ENCODE measurements at places on chromosomes 3 and 15.
A peak's percentile ranks its signal among the peaks of the same experiment; 100 is the strongest.

- DNase-seq = peak; percentile 51
- no peaks in the 10 kb centered on the region for H3K27me3 ChIP-seq
- H3K4me1 ChIP-seq = no peaks in the 10 kb centered on the region
These were observed 19.9 kb downstream of the UBR1 start for GRCh38 chr15:43085921-43086320.

DNA sequence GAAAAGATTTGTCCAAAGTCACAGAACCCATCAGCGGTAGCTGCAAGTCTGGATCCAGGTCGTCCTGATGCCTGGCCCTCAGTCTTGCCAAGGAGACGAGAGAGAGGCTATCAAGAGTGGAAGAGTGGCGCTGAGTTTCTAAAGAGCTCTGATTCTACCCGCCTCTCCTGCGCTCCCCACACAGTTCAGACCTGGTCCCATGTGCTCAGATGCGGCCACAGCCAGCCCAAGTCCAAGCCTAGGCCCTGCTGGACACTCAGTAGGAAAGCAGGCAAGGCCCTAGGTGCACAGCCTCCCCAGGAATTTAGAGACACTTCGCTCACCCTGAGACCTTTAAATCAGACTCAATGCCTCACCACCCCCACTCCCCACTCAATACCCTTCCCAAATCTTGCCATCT is 32.4 kb downstream of the CCDC12 start:
- DNase-seq = no peak
- no peak overlapping the region for H3K4me3 ChIP-seq
- no peaks in the 10 kb centered on the region for H3K27me3 ChIP-seq
- H3K27ac ChIP-seq = peak overlapping the region; percentile 95
- peaks cover 83% of the 10 kb centered on the region for H3K4me1 ChIP-seq

- no peak for DNase-seq
- no peaks in the 10 kb centered on the region for H3K27me3 ChIP-seq
- H3K4me1 ChIP-seq = no peaks in the 10 kb centered on the region
- H3K4me3 ChIP-seq = no peak overlapping the region
- no peak overlapping the region for H3K27ac ChIP-seq
These were observed 43.2 kb downstream of the GOLGA8S start for GRCh38 chr15:23397779-23398178.

GRCh38 chr3:48157202-48157840 is 30.9 kb downstream of the CDC25A start:
- peaks cover 21% of the 10 kb centered on the region for H3K36me3 ChIP-seq
- H3K4me3 ChIP-seq = no peak overlapping the region
- DNase-seq = peak; percentile 26
- H3K27ac ChIP-seq = no peak overlapping the region
- H3K4me1 ChIP-seq = no peaks in the 10 kb centered on the region

DNA sequence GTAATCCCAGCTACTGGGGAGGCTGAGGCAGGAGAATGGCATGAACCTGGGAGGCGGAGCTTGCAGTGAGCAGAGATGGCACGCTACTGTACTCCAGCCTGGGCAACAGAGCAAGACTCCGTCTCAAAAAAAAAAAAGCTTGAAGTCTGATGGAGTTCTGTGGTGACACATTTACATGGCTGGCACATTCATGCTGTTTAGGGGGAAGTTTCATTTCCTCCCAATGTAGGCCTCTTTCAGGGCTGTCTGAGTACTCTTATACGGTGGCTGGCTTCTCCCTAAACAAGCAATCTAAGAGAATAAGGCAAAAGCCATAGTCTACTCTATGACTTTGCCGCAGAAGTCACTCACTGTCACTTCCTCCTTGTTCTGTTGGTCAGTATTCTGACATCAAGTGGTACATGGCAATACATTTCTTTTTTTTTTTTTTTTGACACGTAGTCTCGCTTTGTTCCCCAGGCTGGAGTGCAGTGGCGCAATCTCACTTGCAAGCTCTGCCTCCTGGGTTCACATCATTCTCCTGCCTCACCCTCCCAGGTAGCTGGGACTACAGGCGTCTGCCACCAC is 41.2 kb downstream of the OIP5 start:
- no peak for DNase-seq
- no peaks in the 10 kb centered on the region for H3K4me1 ChIP-seq
- peaks cover 39% of the 10 kb centered on the region for H3K36me3 ChIP-seq

DNA sequence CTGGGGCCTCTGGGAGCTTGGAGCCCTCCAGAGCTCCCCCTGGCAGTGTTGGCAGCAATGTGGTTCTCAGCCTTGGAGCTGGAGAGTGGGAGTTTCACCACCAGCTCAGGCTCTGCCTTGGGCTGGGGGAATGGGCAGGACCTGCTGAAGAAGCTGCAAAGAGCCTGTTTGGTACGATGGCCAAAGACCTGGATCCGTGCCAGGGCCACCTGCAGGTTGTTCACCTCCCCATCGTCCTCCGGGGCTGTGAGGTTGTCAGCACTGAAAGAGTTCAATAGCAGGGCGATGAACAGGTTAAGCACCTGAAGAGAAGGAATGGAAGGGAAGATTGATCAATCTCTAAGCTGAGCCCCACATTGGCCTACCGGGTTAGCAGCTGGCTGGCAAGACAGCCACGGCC is 77.3 kb upstream of the SCN5A start:
- no peaks in the 10 kb centered on the region for H3K27me3 ChIP-seq
- DNase-seq = no peak
- H3K27ac ChIP-seq = no peak overlapping the region
- H3K4me3 ChIP-seq = no peak overlapping the region

DNA sequence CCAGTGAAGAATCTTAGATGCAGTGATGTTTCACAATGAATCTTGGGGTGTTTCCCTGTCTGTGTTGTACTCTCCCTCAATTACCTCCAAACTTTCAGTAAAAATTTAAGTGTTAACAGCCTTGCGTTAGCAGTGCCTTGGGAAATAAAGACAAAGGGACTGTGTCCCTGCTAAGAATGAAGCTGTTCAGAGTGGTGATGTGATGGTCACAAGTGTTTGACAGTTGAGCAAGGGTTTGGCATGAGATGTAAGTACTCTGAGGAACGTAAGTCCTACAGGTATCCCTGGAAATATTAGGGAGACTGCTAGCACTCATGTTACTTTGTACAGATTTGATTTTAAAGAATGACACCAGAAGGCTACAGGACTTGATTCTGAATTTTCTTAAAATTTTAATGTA is 304.3 kb upstream of the DPH6 start:
- H3K4me3 ChIP-seq = no peak overlapping the region
- DNase-seq = no peak
- H3K27ac ChIP-seq = no peak overlapping the region

- peak overlapping the region; percentile 99 for H3K27ac ChIP-seq
- H3K36me3 ChIP-seq = no peaks in the 10 kb centered on the region
- DNase-seq = no peak
- H3K4me3 ChIP-seq = no peak overlapping the region
- no peaks in the 10 kb centered on the region for H3K27me3 ChIP-seq
These were observed 10.7 kb downstream of the BMF start for GRCh38 chr15:40097968-40098476.

DNA sequence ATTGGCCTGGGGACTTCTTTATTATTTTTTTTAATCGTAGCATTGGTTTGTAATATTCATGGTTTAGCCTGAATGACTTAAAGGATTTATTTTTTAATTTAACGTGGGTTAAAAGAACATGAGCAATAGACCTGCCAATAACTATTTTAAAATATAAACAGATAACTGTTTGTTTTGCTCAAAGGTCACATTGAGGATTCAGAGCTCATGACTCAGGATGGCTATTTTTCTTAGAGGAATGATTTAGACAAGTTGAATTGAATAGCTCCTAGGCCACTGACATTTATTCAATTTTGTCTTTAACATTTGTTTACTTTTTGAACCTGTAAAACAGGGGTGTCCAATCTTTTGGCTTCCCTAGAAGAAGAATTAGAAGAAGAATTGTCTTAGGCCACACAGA is 68.5 kb downstream of the ITPR1 start:
- no peak for DNase-seq
- H3K36me3 ChIP-seq = no peaks in the 10 kb centered on the region
- H3K27me3 ChIP-seq = no peaks in the 10 kb centered on the region
- no peak overlapping the region for H3K4me3 ChIP-seq
- H3K4me1 ChIP-seq = no peaks in the 10 kb centered on the region

DNA sequence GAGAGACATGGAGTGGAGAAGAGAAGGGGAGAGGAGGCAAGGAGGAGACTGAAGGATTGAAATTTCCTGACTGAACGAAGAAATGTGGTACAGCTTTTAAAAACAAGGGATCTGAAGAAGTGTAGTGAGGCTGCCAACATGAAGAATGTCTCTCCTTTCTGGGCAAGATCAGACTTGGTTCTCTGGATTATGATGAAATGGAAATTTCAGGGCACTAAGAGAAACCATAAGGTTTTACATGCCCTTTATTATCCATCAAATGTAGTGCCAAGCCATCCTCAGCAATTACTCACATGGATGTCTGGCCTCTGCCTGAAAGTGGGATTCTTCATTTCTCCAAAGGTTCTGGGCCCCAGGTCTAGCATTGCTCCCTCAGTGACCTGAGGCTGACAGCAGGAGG is 77.6 kb upstream of the CCDC80 start:
- no peaks in the 10 kb centered on the region for H3K4me1 ChIP-seq
- H3K36me3 ChIP-seq = no peaks in the 10 kb centered on the region
- no peak overlapping the region for H3K27ac ChIP-seq
- H3K27me3 ChIP-seq = no peaks in the 10 kb centered on the region

DNA sequence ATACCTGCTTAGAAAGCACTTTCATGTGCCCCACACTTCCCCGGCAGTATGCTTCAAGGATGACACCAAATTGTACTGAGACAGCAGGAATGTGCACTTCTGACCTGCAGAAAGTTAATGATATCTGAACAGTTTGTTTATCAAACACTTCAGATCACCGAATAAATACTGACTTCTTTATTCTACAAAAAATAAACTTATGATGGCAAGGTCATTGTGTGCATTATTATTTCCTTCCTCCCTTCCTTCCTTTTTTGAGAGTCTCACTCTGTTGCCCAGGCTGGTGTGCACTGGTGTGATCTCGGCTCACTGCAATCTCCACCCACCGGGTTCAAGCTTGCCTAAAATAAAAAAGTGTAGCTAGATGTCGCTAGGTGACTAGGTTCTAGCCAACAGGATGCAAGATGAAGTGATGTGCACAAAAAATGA is 80.3 kb downstream of the FAIM start:
- H3K36me3 ChIP-seq = no peaks in the 10 kb centered on the region
- DNase-seq = no peak
- H3K4me3 ChIP-seq = no peak overlapping the region
- H3K4me1 ChIP-seq = peaks cover 8% of the 10 kb centered on the region
- H3K27ac ChIP-seq = no peak overlapping the region

DNA sequence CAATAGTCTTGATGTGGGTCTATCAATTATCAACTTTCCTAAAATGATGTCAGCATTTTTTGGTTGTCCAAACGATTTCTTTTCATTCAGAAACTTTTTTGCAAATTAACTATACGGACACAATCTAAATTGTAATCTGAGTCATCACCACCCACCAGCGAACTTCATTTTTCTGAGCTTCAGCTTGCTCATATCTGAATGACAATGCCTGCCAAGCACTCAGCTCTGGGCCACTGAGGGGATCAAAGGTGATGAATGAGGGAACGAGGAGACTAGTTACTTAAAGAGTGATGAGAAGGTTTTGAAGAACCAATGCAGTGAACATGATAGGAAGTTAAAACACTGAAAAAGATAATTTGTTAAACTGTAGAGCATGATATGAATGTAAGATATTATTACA is 14.9 kb upstream of the TBC1D23 start:
- no peak overlapping the region for H3K27ac ChIP-seq
- DNase-seq = no peak
- H3K27me3 ChIP-seq = no peaks in the 10 kb centered on the region
- H3K4me3 ChIP-seq = no peak overlapping the region
- H3K4me1 ChIP-seq = no peaks in the 10 kb centered on the region

- no peaks in the 10 kb centered on the region for H3K27me3 ChIP-seq
- no peak overlapping the region for H3K27ac ChIP-seq
- peaks cover 55% of the 10 kb centered on the region for H3K36me3 ChIP-seq
- no peaks in the 10 kb centered on the region for H3K4me1 ChIP-seq
- no peak for DNase-seq
- H3K4me3 ChIP-seq = no peak overlapping the region
These were observed 30.2 kb downstream of the TKT start for GRCh38 chr3:53225651-53226050.

DNA sequence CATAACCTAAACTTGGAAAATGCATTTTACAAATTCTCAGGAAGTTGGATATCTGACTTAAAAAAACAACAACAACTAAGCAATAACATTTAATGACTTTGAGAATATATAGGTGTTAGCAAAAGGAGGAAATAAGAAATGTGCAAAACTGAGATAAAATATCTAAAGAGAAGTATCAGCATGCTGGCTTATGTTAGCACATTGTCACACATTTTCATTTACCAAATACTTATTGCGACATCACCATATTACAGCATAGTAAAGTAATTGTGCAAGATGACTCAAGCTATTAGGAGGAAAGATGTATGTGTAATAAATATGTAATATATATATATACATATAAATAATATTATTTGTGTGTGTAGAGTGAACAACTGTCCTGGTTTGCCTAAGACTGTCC is 9.2 kb downstream of the PTX3 start:
- no peak overlapping the region for H3K27ac ChIP-seq
- no peak for DNase-seq
- no peaks in the 10 kb centered on the region for H3K36me3 ChIP-seq
- no peaks in the 10 kb centered on the region for H3K27me3 ChIP-seq
- H3K4me3 ChIP-seq = no peak overlapping the region

DNA sequence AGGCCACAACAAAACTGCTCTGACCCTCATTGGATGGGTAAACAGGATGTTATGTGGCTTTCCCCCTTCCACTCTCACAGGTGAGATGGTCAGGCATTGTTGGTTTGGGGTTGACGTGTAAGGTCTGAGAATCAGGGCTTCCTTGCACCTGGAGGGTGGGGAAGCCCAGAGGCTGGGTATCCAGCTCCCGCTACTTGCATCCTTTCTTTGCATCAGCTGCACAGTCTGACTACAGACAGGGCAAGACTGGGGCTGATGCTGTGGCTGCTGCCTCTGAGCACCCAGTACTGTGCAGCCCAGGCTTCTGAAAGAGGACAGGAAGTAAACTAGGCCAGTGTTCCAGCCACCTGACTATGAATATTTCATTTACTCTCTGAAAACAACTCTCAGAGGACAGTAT is 58.0 kb upstream of the ATP2B2 start:
- H3K4me1 ChIP-seq = peaks cover 3% of the 10 kb centered on the region
- DNase-seq = no peak
- peaks cover 17% of the 10 kb centered on the region for H3K27me3 ChIP-seq
- H3K4me3 ChIP-seq = no peak overlapping the region
- H3K36me3 ChIP-seq = no peaks in the 10 kb centered on the region

GRCh38 chr3:150097588-150097890 is 126.8 kb upstream of the PFN2 start:
- DNase-seq = peak; percentile 43
- no peak overlapping the region for H3K27ac ChIP-seq
- H3K27me3 ChIP-seq = no peaks in the 10 kb centered on the region
- no peaks in the 10 kb centered on the region for H3K4me1 ChIP-seq
- H3K4me3 ChIP-seq = no peak overlapping the region

GRCh38 chr3:191470545-191470944 is 9.6 kb downstream of the PYDC2 start:
- no peaks in the 10 kb centered on the region for H3K4me1 ChIP-seq
- no peak for DNase-seq
- H3K27me3 ChIP-seq = no peaks in the 10 kb centered on the region
- no peaks in the 10 kb centered on the region for H3K36me3 ChIP-seq

All from cardiac muscle cell (in vitro differentiated cells and primary cell).